Brain pericyte (primary cell): ENCODE measurements at places on chromosomes 7 and 10.
A peak's percentile ranks its signal among the peaks of the same experiment; 100 is the strongest.

GRCh38 chr7:139396323-139396951, 36.7 kb downstream of the LUC7L2 start:
- no peak for DNase-seq

- DNase-seq: no peak
Measured at GRCh38 chr7:115618676-115619075, 411.9 kb downstream of the TFEC start.

DNA sequence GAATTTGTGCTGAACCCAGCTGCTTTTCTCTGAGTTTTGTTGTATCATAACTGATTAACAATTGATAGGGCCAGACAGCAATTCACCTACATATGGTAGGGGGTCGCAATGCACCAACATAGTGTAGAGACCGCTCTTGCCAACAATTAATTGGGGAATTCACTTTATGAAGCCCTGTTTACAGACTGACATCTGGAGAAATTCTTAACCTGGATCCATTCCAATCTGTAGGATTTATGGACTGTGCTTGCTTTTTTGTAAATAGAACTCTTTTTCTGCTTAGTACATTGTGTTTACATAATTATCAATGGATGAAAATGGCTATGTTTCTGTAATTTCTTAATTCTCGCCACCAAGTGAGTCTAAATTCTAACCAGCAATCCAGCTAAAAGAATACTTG, 311.7 kb upstream of the BMPER start:
- DNase-seq: no peak

DNA sequence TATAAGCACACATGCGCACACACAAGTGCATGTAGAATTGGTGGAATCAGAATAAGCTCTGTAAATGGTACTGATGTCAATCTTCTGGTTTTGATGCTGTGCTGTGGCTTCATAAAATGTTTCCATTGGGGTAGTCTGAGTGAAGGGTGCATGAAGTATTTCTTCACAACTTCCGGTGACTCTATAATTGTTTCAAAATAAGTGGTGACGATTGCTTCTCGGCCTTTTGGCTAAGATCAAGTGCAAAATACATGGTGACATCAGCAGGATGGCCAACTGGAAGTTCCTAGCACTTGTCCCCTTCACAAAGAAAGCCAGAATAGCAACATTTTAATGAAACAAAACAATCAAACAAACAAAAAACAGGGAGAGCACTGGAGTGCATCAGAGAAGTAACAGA, 41.6 kb upstream of the CAMK2B start:
- DNase-seq: no peak

GRCh38 chr7:148883266-148884048, 634 bp downstream of the EZH2 start:
- DNase-seq: no peak

- no peak for DNase-seq
Measured at GRCh38 chr7:22447762-22448161, 52.2 kb downstream of the STEAP1B start.

DNA sequence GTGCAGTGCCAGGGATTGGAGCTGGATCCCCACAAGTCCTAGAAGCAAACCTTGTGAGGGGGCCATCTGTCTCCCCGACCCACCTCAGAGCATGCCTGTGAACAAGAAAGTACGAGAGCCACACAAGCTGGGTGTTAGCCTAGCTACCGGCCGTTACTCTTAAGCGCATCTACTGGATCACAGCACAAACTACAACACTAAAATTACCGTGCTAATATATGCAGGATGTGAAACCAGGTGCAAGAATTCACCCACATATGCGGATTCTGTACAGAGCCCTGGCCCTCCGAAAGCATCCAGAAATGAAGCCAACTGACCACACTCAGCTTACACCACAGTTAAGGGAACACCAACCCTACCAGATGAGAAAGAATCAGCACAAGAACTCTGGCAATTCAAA, 16.0 kb upstream of the PRSS1 start:
- DNase-seq: no peak

DNA sequence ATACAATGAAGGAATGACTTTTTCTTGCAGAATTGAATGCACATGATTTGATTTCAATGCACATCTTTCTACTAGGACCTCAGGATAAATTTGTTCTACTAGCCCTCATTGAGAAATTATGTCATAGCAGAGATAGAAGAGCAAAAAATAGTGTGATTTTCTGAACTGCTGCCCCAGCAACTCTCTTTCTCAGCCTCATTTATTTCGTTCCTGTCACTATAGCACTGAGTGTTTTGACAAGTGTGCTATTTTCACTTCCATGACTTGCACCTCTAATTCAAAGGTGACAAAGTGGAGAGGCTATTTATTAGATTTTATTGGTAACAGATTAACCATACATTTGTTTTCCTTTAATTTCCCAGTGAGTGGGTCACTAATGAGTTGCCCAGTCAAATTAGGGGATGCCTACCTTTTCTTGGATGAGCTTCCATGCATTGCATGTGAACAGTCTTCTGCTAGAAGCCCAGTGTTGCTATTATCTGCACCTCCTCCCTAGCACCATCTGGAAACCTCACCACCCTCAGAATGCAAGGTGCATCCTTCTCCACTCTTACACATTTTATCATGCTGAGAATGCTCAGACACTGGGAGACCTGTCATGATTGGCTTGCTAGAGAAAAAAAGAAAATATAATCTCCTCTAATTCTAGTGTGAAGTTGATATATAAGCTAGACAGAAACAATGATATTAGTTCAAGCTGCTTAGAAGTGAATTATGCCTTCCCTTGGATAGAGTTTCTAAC, 119.6 kb upstream of the CTTNBP2 start:
- no peak for DNase-seq

- DNase-seq: no peak
Measured at GRCh38 chr10:81943583-81943982, 68.6 kb downstream of the NRG3 start.

- DNase-seq: no peak
Measured at GRCh38 chr7:158414486-158414961, 173.1 kb downstream of the PTPRN2 start.

- DNase-seq: no peak
Measured at GRCh38 chr7:21192657-21193056, 235.2 kb upstream of the SP4 start.

DNA sequence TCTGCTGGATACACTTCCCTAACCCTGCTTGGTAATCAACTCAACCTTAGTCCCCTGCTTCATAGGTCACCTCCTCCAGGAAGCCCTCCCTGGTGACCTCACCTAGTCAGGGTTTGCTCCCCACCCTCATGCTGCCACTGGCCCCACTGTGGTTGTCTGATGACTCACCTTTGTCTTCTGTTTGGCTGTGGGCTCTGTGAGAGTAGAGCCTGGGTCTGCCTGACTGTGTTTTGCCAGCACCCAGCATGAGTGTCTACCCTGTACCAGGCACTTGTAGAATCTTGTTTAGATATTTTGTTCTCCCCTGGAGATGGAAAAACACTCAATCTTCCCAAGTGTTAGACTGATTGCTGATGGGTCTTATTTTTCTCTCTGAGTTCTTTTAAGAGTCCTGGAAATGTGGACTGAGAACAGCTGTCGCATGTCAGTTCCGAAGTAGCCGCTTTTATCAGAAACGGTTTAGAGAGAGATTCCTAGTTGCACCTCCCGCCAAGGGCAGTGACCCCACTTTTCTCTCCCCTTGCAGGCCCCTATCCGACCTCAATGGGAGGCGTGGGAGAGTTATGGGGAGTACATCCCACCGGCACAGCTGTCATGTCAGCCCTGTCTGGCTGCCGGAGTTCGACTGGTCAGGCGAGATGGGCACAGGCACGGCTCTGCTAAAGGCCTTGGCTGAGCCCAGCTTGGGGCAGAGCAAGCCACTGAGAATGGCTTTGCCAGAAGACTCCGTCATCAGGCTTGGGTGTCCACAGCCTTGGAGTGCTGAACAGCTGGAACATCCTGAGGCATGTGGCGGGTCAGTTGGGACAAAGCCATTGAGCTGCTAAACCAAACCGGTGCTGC, 134.3 kb downstream of the GRK5 start:
- peak; percentile 74 for DNase-seq

DNA sequence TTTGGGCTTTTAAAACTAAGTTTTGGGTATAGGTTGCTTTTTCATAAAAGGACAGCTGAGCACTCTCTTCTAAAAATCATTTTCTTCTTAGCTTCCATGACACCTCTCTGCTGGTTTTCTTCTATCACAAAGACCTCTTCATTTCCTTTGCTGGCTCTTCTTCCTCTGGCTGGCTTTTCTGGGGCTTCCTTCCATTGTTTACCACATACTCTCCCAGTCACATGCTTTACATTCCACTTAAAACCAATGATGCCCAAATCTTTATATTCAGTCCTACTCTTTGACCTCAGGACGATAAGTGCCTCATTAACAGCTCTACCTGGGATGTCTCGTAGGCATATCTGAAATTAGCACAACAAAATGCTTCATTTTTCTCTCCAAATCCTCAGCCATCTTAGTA, 26.8 kb downstream of the FAM133B start:
- DNase-seq: no peak

- DNase-seq: no peak
Measured at GRCh38 chr7:52826515-52827265, 208.7 kb upstream of the POM121L12 start.

- no peak for DNase-seq
Measured at GRCh38 chr10:74453169-74453568, 302.1 kb downstream of the ADK start.

- DNase-seq: no peak
Measured at GRCh38 chr7:39379416-39379815, 186.8 kb upstream of the YAE1 start.

DNA sequence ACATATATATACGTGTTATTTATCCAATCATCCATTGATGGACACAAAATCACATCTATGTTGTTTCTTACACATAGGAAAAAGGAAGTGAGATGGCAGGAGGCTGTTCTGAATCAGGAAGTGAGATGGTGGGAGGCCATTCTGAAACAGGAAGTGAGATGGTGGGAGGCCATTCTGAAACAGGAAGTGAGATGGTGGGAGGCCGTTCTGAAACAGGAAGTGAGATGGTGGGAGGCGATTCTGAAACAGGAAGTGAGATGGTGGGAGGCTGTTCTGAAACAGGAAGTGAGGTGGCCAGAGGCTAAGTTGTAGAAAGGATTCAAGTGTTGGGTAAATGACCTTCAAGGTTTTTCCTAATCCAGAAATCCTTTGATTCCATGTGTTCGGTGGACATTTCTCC, 921.5 kb downstream of the TYW1 start:
- DNase-seq: no peak

- no peak for DNase-seq
Measured at GRCh38 chr7:100413346-100413745, 15.2 kb downstream of the ZCWPW1 start.

GRCh38 chr7:157239571-157240270, 97.1 kb upstream of the DNAJB6 start:
- DNase-seq: no peak

DNA sequence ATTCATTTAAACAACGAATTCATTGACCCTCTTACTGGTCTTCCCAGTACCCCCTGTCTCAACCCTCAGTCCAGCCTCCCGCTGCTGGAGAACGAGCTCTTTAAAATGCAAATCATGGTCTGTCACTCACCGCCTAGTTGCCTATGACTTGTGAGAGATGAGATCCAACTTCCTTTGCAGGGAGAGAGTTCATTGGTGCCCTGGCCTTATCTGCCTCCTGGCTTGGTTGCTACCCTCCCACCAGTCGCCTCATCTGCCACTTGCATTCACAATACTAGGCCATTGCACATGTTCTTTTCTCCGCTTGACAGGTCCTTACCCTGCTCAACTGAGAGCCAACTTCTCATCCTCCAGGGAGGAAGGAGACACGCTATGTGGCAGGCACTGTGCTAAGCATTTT, 54.0 kb upstream of the MXI1 start:
- DNase-seq: no peak

GRCh38 chr10:22702348-22702747, 12.0 kb downstream of the PIP4K2A start:
- no peak for DNase-seq

GRCh38 chr10:67306588-67307205, 380.9 kb downstream of the LRRTM3 start:
- no peak for DNase-seq

DNA sequence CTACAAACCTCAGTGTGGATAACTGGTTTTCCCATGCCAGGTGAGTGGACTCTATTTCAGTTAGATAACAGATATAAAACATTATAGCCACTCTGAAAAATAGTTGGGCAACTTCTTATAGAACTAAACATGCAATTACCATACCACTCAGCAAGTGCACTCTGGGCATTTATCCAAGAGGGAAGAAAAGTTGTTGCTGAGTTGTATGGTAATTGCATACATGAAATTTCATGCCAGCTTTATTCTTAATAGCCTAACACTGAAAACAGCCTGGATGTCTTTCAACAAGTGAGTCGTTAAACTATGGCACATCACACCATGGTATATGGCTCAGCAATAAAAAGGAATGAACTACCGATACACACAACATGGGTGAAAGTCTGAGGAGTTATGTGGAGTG, 10.6 kb upstream of the UPP1 start:
- no peak for DNase-seq

GRCh38 chr7:151796091-151796870, 80.6 kb downstream of the PRKAG2 start:
- DNase-seq: no peak
